ENCODE measurements at places on chromosomes 11 and 22. TPM values are rescaled to one million over a fixed set of nuclear protein-coding genes. Genes with fewer than 3 reads are reported as not detected.

Gene CD3G
- total RNA-seq = 1.1 TPM

Gene UBQLNL
- 0.19 TPM for total RNA-seq

Gene CCDC157
- total RNA-seq = 0.77 TPM

Gene SWAP70
- total RNA-seq = 81.9 TPM

Gene CALCA
- not detected for total RNA-seq

Gene VWCE
- total RNA-seq = 7.7 TPM

Gene ISX
- total RNA-seq = not detected

DNA sequence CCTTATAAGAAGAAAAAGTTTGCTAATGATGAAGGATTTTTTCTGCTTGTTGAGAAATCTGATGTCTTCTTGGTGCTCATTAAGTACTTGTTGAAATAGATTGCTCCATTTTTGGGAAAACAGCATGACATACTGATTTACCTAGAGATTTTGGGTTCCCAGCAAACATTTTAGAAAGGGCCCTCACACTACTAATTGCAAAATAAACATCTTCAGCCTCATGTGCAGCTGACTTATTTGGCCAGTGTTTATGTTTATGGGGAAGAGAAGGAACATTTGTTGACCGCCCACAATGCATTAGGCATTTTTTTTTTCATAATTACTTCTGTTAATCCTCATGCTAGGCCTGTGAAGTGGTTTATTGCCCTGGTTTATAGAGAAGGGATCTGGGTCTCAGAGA lies 40.1 kb downstream of the LDLRAD3 start:
- DNase-seq = no peak

- peak; percentile 71 for DNase-seq
Measured at GRCh38 chr11:44445500-44446365, 119.7 kb upstream of the CD82 start.

- no peak for DNase-seq
Measured at GRCh38 chr22:18980829-18981228, 44.7 kb upstream of the PRODH start.

GRCh38 chr11:94753630-94754029 lies 14.5 kb upstream of the AMOTL1 start:
- DNase-seq = no peak

GRCh38 chr11:14376920-14377319 lies 17.9 kb upstream of the RRAS2 start:
- no peak for DNase-seq

GRCh38 chr11:33444835-33445594 lies 187.8 kb downstream of the HIPK3 start:
- no peak for DNase-seq

DNA sequence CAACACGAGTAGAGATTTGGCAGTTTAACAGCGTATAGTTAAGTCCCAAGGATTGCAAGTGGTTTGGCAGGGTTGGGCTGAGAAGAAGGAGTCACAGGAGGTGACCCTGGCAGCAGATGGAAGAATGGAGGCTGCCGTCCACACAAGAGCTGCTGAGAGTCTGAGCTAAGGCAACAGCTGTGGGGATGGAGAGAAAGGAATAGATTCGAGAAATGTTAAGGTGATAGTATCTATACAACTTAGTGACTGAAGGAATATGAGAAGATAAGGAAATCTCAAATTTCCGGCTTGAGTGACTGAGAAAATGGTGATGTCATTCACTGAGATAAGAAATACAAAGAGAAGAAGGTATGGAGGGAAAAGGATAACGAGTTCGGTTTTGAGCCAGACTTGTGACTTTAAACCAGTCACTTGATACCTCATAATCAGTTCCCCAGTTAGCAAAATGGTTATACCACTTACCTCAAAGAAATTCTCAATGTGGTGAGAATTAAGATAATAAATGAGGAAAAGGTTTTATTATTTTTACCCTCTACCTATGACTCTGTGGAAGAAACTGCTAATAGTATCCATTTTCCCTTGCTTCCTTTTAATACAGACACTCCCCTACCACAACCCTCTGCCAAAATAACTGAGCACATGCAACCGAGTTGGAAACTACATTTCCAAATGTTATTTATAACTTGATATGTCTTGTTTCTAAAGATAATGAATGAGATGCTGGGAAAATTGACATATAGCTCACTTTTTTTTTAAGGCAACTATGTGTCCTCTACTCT lies 30.7 kb downstream of the FAM168A start:
- no peak for DNase-seq

- no peak for DNase-seq
Measured at GRCh38 chr11:12164061-12165014, 53.9 kb downstream of the MICAL2 start.

GRCh38 chr11:34643311-34643710 lies 22.4 kb downstream of the EHF start:
- no peak for DNase-seq

DNA sequence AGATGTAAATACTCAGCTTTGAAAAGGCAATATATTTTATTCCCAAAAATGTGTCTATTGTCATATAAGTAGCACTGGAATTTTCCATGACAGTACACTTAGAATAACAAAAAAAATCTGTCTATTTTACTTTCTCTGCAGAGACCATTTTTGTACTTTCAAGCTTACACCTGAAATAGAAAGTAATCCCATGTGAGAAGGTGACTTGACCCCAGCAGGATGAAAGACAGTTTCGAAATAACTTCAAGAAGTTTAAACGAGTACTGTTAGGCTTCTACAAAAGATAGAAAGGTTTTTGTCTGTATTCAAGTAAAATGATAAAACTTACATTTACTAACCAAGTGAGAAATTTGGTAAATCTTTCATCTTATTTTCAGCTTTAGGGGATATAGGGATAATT lies 259.9 kb upstream of the CTSC start:
- no peak for DNase-seq

DNA sequence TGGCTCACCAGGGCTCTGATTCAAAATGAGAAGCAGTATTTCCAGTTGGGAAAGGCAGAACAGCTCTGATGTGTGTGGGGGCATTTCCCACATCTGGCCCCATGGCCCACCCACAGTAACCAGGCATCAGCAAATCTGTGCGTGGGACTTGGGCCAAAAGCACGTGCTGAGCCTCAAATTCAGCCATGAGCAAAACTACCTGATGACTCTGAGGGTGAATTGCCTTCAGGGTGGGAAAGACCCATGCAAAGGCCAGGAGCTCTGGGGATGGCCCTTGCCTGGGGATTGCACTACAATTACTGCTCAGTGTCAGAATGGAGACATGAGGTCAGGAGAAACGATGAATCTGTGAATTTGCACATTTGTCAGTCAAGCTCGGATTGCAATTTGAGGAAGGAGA lies 20.9 kb downstream of the TP53AIP1 start:
- DNase-seq = no peak

- DNase-seq = no peak
Measured at GRCh38 chr11:86938900-86939880, 16.0 kb downstream of the FZD4 start.

DNA sequence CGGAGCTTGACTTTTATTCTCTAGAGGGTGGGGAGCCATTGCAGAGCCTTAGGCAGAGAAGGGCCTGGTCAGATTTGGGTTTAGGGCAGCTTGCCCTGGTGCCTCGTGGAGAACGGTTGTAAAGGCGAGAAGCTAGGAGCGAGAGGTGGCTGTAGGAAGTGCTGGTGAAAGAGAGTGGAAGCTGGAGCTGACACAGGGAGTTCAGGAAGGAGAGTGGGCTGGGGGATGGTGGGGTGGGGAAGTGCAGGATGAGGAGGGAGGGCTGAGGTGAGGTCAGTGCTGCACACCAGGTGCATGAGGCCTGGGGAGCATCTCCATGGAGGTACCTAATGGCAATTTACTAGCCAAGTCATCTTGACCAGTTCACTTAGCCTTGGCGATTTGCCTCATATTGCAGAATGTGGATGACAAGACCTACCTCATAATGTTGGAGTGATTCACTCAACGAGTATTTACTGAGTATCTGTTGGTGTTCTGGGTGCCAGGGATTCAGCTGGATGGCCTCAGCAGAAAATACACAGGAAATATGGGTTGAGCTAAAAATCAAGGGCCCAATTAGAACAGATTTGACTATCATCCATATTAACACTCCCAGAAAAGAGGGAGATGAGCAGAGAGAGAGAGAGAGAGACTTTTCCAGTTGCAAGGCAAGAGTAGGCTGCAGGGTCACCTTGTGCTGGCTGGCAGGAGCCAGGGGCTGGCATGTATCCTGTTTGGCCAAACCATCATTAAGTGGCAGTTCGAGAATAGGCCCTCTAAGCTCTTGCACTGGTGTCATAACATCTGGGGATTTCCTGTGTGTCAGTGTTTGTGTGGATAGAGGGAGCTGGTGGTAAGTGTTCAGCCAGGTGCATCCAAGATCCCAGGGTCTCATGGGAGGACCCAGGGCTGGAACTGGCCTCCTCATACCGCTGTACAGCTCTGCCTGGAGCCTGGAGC lies 44.4 kb upstream of the CLDN5 start:
- peak; percentile 53 for DNase-seq

DNA sequence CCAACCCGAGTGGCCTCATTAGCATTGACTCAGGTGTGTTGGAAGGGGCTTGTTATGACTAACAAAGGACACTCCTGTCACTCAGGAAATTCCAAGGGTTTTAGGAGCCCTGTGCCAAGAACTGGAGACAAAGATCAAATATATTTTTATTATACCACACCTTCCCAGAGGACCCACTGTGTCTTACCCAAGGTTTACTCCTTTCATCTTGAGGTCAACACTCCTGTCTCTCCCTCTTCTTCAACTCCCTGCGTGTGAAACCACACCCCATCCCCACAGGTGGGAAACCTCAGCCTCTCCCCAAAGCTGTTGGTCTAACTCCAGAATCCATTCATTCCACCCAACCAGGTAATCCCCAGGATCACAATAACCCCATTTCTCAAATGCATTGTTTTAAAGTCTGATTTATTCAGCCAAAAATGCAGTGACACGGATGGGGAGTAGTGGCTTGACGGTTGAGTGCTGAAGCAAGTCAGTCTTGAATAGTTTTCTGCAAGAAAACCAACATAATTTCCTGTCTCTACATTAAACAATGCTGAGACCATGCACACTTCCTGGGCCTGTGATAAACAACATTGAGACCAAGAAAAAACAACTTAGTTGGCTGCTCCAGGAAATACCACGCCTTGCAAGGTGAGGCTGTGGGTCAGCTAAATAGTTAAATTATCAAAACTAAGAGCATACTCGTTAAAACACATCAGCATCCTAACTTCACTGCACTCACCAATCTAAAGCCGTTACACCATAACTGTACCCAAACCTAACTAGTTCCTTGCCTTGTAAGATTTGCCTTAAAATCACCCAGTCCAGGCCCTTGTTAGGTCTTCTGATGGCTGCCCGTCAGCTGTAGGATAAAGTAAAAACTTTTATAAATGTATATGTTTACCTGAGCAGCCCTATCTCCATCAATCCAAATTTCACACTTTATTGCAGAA lies 38.5 kb upstream of the SPON1 start:
- no peak for DNase-seq

- DNase-seq = peak; percentile 90
Measured at GRCh38 chr22:38397189-38398085, 57.6 kb downstream of the KCNJ4 start.

DNA sequence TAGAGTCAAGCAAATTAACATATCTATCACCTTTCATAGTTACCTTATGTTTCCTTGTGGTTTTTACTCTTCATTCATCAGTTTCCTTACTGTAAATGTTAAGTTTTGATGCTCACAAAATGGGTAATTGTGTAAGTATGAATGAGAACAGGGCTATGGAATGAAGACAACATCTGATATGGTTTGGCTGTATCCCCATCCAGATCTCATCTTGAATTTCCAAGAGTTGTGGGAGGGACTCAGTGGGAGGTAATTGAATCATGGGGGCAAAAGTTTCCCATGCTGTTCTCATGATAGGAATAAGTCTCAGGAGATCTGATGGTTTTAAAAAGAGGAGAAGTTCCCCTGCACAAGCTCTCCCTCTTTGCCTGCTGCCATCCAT lies 107.6 kb downstream of the CCDC34 start:
- no peak for DNase-seq

DNA sequence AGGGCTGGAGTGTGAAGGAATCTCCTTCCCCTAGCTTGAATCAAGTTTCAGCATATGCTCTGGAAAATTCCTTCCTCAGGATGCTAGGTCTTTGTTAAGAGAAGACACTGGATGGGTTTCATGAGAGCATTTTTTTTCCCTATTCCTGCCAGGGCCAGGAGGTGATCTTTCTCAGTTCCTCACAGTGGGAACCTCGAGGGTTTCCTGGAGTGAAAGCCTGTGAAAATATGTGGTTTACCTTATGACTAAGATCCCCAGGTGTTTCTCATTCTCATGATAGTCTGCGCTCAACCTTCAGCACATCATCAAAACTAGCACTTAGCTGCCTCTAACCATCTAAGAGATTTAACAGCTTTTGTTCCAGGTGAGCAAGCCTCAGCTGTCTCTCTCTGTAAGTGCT lies 985.3 kb upstream of the FAT3 start:
- no peak for DNase-seq

- no peak for DNase-seq
Measured at GRCh38 chr11:96412761-96413381, 23.1 kb downstream of the JRKL start.

DNA sequence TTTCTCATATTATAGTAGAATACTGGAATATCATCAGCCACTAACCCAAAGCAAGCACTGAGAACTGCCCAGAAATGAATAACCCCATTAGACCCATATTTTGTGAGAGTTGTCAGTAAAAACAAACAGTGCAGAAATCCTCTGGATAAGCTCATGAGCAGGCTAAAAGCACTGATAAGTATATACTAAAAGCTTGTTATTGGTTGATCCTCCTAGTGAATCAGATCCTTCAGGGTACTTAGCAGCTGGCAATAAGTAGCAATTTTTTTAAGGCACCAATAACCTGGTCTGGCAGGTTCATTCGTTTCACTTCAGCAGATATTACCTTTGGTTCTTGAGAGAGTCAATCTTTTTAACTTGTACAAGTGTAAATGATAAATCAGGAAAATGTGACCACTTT lies 1.2 kb downstream of the NOX4 start:
- no peak for DNase-seq

DNA sequence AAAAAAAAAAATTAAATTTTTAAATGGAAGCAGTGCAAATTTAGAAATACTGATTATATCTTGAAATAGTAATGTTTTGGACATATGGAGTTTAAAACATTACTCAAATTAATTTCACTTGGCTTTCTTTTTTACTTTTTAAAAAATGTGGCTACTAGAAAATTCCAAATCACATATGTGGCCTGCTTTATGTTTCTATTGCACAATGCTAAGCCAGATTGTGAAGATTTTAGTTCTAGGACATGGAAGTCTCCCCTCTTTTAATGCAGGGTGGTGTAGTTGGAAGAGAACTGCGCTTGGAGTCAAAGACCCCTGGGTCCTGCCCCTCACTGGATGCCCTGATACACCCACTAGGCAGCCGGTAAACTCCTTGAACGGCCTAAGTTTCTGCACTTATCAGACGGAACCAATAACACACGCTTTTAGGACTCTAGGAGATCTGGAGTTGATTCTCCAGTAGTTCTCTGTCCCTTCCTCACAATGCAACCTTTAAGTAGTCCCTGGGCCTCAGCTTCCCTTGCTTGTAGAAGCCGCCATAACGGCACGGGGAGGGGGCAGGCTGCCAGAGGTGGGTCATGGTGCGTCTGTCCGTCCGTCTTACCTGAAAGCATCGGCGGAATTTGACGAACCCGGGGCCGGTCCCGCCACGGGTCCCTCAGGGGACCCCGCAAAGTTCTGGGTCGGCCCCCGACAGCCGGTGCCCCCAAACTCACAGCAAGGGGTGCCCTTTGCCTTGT lies 505 bp downstream of the FAM227A start:
- no peak for DNase-seq

Measured in mesenteric fat pad (tissue), 1 donor.